DND-41 (cell line): ENCODE measurements at places on chromosomes 3 and 15.

DNA sequence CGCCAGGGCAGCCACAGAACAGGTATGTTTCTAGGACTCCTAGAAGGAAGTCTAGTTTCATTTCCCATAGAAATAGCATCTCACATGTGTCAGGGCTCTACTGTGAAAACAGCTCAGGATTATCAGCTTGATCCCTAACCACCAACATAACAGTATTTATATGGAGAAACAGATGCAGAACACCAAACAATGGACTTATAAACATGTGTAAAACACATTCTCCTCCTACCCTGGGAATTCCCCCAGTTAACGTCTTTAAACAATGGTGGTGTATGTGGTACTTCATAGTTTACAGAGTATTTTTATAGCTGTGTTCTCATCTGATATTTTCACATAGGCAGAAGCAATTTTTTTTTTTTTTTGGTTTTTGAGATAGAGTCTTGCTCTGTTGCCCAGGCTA, 9.7 kb downstream of the TNFSF10 start:
- DNase-seq: no peak

DNA sequence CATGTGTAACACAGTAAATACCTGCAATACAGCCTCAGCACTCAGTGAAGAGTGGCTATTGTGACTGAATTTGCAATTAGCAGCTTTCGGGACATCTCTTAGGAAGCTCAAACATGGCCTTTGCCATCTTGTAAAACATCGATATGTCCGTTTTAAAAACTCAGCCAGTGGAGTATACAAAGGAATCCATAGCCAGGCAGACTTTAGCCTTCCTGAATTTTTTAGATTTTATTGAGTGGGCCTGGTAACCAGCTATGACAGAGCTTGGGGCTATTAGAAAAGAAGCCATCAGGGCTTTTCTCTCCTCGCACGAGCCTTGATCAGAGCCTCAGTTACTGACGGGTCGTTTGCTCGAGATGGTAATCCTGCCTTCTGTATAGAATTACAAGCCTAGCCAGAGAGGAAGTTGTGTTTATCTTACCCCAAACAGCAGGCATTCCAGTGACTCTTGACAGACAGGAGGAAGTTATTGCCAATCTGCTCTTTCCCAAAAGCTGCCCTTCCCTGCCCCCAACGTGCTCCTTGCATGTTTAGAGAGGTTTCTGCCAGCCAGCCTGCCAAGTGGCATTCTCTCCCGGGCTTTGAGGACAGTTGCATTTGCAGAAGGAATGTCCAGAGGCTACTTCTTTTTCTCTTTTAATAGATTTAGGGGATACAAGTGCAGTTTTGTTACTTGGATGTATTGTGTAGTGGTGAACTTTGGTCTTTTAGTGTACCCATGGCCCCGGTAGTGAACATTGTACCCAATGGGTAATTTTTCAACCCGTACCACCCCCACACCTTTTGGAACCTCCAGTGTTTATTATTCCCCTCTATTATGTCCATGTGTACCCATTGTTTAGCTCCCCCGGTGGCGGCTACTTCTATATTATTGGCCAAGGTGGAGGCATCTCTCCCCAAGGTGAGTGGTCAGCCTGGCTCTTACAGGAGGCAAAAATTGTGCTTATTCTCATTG, 40.6 kb downstream of the ITPR1 start:
- no peak for DNase-seq

DNA sequence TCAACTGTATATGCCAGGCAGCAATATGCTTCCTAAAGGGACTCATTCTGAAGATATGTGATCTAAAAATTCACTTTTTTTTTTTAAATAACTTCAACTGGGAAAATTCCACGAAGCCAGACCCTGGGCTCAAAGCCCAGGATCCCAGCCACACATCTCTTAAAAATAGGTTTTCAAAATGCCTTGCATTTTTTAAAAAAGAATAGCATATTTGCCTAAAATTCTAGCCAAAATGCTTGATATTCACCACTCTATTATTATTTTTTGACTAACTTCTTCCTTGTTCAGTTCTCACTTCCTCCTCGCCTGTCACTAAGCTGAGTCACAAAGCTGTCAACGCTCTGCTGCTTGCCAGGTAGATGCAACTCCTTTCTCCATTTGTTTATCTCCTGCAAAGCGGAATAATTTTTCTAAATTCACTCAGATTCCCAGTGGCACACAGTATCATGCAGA, 28.0 kb upstream of the VGLL4 start:
- DNase-seq: no peak

- DNase-seq: peak; percentile 16
Measured at GRCh38 chr3:39106851-39107387, 508 bp downstream of the GORASP1 start.

DNA sequence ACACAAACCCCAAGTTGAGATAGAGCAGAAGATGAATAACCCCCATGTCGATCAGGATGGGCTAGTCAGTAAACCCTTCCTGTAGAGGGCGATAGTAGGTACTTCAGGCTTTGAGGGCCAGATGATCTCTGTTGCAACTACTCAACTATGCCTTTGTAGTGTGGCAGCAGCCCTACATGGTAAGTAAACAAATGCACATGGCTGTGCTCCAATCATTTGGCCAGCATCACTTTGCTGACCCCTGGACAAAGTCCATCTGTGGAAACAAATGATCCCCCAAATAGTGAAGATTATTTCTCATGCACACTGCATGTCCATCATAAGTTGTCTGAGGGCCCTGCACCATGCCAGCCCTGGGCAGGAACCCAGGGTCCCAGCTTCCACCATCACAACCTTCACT, 402.2 kb upstream of the PROK2 start:
- no peak for DNase-seq

DNA sequence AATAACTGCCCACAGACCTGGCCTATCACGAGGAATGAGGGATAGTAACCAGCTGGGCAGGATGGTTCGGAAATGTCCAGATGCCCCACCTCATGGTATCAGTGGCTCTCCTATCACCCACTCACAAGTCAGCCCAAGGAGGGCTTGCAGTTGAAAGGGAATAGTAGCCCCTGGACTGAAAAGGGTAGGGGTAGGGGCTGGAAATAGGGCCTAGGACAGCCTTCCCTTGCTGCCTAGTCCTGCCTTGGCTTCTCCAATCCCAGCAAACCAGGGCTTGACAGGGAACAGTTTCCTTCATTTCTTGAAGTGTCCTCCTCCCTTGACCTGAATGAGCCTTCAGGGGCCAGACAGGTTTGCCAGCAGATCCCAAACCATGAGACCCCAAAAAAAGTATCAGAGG, 1.2 kb upstream of the CACNA2D2 start:
- DNase-seq: no peak

DNA sequence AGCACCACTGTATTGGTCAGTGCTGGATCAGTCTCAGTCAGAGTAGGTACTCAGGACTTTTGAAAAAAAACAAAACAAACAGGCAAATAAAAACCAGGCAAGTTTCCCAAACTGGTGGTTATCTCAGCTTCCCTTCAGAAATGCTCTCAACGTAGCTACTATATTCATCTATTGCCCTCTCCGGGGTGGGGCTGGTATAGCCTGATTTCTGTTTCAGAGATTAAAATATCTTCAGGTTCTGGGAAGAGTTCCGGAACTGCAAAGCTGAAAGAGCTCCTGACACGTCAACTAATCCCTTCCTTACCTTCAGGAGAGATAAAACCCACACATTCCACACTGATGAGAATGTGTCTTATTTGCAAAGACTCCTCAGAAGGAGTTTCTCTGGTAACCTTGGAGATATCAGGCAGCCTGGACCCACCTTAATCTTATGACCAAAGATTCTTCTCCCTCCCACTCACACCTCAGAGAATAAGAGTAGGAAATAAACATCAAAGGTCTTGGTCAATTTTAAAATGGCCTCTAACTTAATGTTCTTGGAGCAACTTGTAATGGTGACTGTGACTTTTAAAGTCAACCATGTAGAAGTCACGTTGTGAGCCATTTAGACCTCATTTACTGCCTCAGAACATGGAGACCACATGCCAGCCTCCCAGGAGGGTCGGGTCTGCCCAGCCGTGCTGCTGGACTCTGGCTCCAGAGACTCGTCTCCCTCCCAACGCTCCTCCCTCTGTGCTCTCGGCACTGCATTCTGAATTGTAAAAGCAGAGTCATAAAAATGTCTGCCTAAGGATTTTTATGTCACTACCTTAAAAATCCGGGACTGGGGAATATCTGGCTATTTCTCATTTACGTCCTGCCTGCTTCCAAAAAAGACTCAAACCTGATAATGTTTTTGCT, 53.8 kb downstream of the CDCP1 start:
- no peak for DNase-seq

- DNase-seq: no peak
Measured at GRCh38 chr15:59268168-59268851, 61.7 kb downstream of the LDHAL6B start.

- DNase-seq: no peak
Measured at GRCh38 chr3:29695643-29696198, 414.9 kb downstream of the RBMS3 start.

DNA sequence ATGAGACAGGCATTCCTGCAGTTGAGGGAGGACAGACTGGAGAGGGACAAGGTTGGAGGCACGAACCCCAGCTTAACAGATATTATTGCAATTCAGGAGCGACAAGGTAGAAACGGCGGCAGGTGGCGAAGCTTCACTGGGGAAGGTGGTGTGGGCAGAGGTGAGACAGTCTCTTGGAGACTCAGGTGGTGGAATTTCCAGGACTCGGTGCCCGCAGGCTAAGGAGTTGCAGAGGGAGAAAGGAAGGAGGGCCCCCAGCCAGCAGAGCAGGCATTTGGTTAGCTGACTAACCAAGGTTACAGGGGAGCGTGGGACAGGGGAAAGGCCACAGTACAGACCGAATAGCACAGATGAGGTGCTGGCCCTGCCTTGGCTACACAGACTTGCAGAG, 3.0 kb downstream of the FAM174B start:
- DNase-seq: no peak

DNA sequence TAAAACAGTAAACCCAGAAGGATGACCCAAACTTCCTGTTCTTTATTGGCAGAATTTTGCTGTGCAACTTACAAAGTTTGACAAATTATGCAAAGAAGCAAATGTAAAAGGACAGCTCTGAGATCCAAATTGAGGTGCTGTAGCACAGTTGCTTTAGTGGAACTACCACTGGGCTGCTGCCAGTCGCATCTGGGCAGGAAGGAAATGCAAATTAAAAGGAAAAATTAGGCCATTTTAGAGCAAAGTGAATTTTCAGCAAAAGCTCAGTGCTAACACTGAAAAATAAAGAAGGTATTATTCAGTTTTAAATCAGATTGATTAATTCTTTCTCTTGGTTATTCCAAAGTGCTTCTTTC, 104.5 kb downstream of the ZMAT3 start:
- no peak for DNase-seq

DNA sequence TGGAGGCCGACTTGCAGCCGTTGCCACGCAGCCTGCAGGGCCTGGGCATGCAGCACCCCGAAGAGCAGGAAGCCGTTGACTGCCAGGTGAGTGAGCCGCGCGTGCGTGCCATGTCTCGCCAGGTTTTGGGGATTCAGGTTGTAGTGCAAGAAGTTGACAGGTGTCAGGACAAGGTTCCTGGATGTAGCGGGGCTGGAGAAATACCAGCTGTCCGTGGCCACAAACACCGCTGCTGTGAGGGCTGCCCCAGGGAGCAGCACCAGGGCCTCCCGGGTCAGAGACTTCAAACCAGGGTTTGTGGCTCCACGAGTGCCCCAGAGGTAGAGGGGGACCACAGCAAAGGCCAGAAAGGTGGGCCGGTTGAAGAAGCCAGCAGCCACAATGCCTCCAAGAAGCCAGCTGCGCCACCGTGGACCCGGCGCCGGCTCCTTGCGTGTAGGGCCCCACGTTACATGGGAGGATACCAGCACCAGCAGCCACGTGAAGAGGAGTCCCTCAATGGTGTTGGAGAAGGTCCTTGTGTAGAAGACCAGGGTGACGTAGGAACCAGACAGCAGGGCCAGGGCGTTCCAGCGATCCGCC, 5.6 kb upstream of the NCBP2 start:
- DNase-seq: no peak

DNA sequence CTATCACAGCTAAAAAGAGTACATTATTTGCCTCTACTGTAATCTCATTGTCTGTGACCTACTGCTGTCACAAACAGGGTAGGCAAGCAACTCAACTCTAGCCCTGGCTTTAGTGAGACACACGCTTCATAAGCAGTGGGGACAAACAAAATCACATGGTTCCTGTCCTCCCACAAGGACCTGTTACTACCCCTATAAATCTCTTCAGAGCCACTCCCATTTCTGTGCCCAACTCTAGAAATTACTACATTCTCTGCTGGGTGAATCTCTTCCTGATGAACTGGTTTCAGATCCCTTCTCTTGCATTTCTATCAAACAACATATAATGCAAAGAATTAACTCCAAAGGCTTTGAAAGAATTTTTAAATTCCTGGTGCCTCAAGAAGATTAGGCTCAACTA, 117.3 kb downstream of the DMXL2 start:
- DNase-seq: no peak

DNA sequence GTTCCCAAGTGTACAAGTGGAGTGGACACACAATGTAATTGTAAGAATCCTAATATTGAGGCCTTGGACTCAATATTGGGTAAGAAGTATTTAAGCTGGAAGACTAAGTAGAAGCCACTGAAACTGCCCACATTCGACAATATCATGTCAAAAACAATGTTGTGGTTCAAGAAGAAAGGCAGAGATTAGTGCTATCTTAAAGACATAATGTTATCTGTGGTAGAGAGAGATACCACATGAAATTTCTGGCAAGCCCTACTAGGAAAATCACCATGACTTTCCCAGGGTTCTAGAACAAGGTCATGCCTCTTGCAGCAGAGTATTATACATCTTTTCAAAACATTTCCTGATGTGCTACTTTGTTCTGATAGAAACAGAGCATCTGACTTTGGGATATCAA, 192.6 kb downstream of the RAP2B start:
- no peak for DNase-seq

DNA sequence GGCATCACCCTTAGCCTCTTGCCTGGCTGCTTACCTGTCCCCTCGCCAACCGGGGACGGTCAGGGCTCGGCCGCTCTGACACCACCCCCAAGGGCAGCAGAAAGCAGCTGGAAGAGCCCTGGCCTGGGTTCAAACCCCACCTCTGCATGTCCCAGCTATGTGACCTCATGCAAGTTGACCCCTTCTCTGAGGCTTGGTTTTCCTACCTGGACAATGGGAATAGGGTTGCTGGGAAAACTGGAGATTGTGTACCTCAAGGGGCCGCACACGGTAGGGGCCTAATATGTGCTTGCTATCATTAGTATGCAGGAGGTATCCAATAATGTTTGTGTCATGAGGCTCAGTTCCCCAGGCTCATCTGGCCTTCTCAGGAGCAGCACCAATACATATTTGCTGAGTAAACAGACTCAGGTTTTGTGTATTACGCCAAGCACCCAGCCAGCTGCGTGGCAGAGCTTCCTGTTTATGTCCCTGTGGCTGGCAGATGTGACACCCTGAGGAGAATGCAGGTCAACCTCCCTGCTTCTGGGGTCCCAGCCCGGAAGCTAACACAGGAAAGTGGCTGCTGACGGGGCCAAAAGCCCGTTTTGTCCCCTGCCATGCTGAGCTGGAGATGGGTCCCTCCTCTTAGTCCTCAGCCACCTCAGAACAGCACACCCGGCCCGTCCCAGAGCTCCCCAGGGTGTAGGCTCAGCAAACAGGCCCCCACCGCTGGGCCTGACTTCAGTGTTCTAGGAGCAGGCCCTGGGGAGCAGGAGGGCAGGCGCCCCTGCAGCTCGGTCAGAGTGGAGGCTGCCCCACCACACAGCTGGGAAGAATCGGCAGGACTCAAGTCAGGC, 29.7 kb downstream of the PLXND1 start:
- DNase-seq: peak; percentile 81

GRCh38 chr3:151827816-151828215, 13.9 kb downstream of the AADAC start:
- DNase-seq: no peak
